ENCODE measurements at places on chromosomes 16 and 17.

DNA sequence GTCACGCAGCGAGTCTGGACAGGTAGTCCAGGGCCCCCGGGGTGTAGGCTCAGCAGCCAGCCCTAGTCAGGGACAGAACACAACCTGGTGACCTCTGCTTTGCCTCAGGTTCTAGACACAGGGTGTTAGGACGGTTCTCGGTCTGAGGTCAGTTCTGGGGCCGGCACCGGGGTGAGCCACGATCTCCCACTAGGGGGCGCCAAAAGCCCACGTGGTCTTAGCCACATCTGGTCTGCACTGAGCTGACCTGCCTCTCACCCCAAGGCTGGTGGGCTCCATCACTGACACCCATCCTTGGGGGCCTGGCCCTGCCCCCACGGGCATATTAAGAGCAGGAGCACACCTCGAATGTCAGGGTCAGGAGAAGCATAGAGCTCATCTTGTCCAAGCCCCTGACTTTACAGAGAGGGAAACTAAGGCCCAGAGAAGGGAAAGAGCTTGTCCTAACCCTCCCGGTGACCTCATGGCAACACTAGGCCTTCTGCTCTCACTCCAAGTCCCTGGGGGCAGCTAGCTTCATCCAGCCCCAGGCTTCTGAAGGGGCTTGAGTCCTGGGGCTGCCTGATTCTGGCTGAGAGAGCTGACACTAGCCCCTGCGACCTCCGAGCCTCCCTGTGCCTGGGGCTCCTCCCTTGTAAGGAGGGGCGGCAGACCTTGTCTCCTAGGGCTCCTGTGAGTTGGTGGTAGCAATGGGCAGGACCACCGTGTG is 9.0 kb downstream of the SLC5A10 start:
- DNase-seq: peak; percentile 91

GRCh38 chr17:77695386-77695785 is 263.1 kb upstream of the TNRC6C start:
- DNase-seq: no peak

DNA sequence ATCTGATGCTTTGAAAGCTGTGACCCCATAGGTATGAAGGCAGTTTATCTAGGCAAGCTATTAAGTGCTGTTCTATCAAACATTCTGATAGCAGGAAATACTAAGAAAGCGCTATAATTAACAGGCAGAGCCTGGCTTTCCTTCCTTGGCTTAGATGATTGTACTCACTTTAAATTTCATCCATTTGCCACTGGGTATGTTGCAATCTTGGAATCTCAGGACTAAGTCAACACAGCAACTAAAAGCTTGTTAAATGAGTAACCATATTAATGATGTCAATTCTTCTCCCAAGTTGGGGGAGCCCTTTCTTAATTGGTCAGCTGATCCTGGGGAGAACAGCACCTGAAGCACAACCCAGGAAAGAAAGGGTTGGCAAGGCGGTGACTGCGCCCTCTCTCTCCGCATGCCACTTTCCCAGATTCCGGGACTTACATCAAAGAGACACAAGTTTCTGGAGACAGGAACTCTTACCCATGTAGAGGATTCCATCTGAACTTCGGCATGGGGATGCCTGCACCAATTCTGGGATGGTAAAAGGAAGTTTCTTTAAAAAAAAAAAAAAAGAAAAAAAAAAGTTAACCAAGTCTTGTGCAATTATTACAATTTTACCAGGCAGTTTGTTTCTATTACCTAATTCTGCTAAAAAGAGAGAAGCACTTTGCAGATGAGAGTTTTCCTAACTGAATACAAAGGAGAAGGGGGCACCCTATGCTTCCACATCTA is 54.4 kb upstream of the ICAM2 start:
- peak; percentile 45 for DNase-seq

DNA sequence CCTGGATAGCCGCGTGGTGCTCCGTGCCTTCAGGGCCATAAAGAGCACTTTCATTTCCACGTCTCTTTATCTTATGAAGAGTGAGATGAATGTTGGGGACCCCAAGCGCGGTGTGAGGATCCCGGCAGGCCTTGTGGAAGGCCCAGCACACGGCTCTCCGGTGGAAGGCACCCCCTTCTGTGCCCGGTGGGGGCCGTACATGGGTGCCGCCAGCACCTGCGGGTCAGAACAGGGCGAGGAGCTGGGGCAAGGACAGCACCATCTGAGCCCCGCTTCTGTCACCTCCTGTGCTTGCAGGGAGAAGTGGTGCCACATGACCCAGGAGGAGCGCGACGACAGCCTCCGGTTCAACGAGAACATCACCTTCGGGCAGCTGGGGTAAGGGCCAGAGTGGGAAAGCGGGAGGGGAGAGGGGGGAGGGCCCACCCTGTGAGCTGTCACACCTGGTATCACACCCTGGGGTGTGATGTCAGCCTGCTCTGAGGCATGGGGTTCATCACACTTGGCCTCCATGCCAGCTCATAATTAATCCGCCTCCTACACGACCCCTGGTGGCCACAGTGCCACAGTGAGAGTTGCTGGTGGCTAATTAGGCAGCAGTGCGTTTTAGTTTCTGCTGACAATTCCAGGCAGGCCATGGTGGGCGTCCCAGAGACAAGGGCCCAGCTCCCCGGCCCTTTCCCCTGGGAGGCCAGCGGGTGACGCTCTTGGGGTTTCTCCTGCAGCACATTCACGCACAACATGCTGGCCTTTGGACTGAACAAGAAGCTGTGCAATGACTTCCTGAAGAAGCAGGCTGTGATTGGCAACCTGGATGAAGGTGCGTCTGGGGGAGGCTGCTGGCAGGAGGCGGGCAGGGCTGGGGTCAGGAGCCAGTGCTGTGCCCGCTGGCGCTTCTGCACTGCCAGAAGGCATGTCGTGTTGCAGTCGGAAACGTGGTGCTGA is 25.7 kb downstream of the CIBAR2 start:
- peak; percentile 87 for DNase-seq

DNA sequence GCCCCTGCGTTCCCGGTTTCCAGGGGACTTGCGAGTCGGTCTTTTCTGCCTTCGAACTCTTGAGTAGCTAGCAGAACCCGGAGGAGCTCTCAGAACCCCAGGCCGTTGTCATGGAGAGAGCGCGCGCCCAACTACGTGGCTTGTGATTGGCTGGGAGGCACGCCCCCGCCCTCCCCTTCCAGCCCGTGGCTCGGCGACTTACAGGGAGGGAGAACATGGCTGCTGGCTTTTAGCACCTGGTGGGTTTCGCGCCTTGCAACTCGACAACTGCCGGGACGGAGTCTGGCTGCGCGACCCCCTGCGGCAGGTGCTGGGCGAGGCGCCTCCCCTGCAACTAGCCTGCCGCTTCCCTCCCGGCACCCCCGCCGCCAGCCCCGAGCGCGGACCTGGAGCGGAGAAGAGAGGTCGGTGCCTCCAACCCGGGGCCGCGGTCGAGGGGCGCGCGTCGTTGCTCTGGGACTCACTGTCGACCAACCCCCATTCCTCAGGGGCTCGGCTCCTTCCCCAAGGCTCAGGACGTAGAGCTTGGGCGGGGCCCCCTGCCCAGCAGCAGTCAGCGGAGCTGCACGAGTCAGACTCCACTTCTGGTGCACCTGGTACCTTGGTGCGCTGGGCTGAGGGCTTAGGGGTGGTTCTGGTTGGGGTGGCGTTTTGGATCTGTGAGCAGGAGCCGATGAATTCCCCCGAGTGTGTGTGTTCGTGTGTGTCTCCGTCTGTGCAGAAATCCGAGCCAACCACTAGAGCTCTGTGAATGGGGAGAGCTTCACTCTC is 9.0 kb upstream of the ZFP90 start:
- DNase-seq: peak; percentile 84

DNA sequence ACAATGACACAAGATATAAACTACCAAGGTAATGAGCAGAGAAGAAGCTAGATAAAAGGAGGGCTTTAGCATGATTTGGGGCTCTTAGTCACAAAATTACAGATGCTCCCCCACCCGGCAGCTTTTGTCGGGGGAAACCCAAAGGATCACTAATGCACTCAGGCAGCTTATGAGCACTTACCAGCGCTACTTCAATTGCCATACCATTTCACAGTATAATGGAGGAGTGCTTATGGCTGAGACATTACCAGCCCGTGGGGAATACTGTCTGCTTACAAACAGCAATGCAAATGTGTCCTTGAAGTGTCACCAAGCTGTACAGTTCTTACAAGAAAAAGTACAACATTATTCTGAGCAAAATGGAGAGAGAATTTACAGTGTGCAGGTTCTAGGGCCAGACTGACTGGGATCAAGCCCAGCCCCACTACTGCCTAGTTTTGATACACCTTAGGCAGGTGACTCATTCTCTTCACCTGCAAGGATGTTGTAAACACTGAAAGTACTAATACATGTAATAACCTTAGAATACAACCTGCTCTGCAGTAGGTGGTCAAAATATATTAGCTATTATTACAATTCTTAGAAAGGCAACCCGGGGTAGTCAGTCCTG is 16.3 kb downstream of the ANKFY1 start:
- DNase-seq: no peak

DNA sequence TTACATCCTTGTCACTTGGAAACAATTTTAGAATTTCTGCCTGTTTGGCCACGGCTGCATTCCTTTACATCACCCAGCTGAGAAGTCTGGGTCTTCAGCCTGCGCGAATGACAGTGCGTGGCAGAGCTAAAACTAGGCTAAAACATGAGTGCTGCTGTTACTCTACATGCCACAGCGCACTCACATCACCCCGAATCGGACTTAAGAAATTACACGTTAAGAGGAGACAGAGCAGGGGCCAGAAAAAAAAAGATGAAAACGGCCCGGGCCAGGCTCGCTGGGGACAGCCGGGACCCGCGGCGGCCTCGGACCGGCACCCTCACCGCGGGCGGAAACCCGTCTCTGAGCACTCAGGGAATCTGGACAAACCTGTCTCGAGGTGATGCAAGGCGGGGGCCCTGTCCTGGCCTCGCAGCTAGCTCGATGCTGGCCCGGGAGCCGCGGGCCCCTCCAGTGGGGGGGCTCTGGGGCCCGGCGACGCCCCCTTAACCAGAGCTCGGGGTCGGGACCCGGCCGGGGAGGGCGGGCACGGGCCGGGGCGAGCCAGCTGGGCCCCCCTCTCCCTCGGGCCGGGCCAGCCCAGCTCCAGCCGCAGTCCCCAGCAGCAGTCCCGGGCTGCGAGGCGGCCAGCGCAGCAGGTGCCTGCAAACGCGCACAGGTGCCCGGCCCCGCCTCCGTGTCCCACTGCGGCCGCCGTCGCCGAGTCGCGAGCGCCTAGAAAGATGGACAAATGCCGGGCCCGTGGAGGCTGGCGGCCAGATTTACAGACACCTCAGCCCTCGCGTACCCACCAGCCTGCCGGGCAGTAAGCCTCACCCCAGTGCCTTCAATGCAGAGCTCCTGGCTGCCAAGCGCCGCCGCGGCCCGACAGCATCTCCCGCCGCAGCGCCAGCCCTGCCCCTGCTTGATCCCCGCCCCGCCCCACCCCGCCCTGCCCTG is at the start of gene AKTIP:
Gene AKTIP, minus strand, starts transcription at position 879 of the 939 bp plus-strand sequence. CDS start 2,950 bp downstream, outside the sequence.
- DNase-seq: peak; percentile 30

GRCh38 chr16:66057057-66057456 is 309.4 kb upstream of the CDH5 start:
- DNase-seq: no peak

DNA sequence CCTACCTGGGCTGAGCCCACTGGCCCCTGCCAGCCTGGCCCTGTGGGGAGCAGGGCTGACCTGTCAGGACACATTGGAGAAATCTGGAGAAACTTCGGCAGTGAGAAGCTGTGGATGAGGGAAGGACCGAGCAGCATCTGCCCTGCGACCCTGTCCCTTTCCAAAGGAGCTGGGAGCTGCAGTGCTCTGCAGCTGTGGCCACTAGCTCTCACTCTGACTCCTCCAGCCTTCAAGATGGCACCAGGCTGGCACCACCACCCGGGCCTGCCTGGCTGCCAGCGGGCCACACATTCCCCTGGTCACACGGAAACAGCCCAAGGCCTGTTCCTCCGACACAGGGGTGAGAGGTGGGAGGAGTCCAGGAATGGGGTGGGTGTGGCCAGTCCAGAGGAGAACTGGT is 30.1 kb downstream of the CD300LG start:
- DNase-seq: no peak

- no peak for DNase-seq
These were observed 237.7 kb downstream of the CDH13 start for GRCh38 chr16:82864332-82865040.

GRCh38 chr17:39939588-39940419 is 12.3 kb downstream of the LRRC3C start:
- DNase-seq: peak; percentile 47

Data from suppressor macrophage (primary cell).